Smooth muscle cell of the brain vasculature (primary cell): ENCODE measurements at places on chromosomes 5 and 9.

GRCh38 chr5:178125253-178125906 is 5.4 kb upstream of the RMND5B start:
- DNase-seq, result no peak

DNA sequence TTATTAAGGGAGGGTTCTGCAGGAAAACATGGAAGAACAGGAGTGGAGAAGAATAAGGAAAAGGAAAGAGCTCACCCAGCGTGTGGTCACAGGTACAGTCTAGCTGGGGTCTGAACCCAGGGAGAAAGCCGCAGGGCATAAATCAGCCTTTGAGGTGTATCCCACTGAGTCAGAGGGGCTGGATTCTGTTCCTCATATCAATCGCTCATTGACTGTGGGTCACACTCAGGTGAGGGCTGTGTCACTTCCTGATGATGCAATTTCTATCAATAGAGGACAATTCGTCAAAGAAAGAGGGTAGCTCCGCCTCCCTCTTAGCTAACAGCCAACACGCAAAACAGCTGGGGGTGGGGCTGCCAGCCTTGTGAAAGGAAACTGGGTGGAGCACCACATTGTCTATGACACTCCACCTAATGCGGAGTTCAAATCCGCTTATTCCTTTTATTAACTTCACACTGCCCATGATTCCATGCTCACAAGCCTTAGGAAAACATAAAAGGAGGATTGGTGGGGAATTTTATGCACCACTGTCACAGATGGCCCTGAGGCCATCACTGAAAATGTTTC is 176.2 kb downstream of the ICE1 start:
- DNase-seq, result no peak

- no peak for DNase-seq
Measured at GRCh38 chr9:107142896-107143603, 140.0 kb upstream of the RAD23B start.

DNA sequence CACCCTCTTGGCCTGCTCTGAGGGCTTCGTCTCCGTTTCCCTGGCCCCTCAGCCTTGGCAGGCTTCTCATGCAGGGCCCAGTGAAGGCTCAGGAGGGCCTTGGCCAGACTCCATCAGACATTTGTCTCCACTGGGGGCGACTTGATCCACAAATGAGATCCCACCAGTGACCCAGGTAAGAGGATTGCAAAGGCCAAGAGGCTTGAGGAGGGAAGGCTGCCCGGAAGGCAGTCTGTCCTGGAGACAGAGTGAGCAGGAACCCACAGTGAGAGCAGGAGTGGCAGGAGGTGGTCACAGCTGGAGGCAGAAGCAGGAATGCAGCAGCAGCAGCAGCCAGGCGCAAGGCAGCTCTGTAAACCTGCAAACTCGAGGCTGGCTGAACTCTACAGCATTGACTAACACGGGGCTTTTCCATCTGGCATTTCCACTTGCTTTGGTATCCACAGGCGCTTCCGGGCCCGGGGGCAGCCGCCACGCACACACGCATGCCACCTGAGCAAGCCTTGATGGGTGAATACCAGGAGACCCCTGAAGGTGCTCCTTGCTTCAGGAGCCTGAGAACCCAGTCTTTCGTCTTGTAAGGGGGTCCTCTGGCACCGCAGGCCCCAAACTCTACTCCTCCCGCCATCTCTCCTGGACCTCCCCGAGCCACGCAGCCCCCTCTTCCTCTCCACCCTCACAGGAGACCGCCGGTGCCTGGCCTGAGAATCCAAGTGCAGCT is 14.7 kb downstream of the MGAT1 start:
- DNase-seq, result no peak

DNA sequence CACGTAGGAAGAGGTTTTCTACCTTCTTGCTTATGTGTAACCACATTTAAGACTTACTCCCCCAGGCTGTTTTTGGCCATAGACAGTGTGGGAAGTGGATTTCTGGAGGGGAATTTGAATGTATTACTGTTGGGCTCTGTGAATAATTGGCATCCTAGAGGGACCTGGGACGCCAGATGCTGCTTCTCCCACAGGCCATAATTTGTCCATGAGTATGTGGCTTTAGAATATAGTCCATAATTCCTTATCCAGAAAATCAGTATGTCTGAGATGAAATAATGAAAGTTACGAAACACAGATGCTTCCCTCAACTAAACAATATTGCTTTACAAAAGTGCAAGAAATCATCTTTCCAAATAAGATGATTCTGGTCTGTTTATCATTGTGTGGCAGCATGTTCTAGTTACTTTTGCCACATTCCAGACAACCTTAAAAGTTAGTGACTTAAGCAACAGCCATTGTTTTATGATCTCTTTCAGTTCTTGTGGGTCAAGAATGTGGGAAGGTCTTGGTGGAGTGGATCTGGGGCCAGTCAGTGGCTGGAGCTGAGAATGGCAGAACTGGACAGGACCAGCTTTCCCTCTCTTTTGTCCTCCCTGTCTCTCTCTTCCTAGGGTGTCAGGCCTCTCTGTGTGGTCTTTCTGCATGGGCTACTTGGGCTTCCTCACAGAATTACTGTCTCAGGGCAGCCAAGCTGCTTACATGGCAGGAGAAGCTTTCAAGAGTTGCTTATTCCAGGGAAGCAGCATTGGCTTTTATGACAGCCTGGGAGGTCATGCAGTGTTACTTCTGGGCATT is 79.4 kb downstream of the FBXL7 start:
- DNase-seq, result no peak

- DNase-seq, result no peak
Measured at GRCh38 chr5:62041156-62041756, 264.8 kb upstream of the KIF2A start.

DNA sequence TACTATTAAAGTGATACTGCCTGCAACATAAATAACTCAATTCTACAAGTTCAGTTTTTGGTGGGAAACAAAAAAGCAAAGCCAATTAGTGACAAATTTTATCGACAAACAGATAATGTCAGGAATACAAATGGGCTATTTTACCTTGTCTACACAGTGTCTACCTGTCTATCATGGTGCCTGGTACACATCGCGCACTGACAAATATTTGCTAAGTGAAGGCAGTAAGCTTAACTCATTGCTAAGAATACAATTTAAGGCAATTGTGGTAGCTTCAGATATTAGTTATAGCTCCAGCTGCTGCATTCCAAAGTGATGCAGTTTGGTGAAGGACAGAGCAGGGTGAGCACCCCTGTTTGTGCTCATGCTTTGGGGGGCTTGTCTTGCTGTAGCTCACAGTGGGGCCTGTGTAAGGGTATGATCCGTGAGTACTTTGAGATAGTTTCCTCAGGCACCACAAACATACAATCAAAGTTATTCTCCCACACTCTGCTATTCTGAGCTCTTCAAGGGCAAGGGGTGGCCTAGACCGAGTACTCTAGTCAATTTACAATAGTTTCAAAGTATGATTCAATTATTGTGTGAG is 24.7 kb downstream of the ELL2 start:
- DNase-seq, result no peak

DNA sequence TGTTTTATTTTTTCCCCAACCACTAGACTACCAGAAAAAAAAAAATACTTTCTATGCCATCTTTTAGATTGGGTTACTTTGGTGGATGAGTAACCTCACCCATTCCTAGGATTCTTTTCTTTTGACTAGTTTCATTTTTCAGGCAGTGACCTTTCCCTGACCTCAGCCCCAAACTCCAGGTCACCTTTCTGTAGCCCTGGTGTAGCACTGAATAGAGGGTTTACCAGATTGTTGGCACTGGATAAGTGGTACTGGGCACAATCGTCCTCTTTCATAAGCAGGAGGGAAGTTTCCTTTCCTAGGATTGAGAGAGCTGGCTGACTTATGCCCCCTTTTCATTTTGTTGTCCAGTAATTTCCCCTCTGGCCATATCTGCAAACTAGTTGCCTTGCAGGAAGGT is 169.4 kb upstream of the TMEM161B start:
- DNase-seq, result no peak

GRCh38 chr9:134594078-134594941 is 47.3 kb upstream of the COL5A1 start:
- DNase-seq, result no peak

DNA sequence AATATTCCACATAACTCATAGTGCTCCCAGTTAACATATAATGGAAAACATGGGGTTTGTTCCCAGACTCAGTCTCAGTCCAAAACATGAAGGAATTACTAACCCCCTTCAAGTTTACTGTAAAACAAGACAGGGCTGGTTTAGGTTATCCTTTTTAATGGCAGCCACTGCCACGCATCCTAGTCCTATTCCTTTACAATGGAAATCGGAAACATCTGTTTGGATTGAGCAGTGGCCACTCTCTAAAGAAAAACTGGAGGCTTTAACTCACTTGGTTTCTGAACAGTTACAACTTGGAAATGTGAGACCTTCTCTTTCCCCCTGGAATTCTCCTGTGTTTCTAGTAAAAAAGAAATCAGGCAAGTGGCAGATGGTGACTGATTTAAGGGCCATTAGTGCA is 609.9 kb upstream of the ACO1 start:
- no peak for DNase-seq

- DNase-seq, result no peak
Measured at GRCh38 chr9:130461218-130461630, 16.5 kb downstream of the ASS1 start.

GRCh38 chr5:180059326-180059725 is 12.2 kb downstream of the RNF130 start:
- DNase-seq, result no peak

- DNase-seq, result no peak
Measured at GRCh38 chr9:83934569-83935275, 13.5 kb upstream of the KIF27 start.

- DNase-seq, result no peak
Measured at GRCh38 chr9:87499424-87500017, 1.9 kb downstream of the DAPK1 start.

DNA sequence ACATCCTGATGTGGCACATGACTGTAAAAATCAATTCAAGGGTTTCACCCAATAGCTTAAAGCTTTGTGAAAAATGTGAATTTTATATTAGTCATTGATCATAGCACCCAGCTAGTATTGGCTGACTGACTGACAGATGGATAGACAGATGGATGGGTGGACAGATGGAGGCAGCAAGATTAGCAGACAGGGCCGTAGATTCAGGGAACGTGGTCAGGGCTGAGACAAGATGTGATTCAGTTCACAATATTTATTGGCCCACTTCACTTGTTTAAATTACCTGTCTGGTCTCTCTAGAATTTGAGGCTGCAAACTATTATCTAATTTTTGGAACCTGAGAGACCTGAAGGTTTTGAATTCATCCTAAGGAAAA is 12.0 kb upstream of the PCSK5 start:
- no peak for DNase-seq

DNA sequence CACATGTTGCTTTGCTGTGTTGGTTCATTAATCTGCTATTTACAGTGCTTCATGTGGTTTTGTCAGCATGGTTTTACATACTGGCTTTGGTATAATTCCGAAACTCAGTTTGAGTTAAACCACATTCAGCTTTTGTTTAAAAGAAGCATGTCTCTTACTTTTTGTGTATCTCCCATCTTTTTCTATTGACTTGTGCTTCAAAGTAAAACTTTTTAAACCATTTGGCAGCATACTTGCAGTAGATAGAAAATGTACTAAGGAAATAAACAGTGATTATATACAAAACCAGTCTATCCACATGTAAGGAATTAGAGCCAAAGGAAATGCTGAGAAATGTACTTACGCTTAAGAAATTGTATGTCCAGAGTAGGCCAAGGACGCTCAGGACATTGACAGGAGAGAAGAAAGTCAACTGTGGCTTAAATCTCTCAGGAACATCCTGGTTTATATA is 286.9 kb downstream of the ARHGEF28 start:
- no peak for DNase-seq

DNA sequence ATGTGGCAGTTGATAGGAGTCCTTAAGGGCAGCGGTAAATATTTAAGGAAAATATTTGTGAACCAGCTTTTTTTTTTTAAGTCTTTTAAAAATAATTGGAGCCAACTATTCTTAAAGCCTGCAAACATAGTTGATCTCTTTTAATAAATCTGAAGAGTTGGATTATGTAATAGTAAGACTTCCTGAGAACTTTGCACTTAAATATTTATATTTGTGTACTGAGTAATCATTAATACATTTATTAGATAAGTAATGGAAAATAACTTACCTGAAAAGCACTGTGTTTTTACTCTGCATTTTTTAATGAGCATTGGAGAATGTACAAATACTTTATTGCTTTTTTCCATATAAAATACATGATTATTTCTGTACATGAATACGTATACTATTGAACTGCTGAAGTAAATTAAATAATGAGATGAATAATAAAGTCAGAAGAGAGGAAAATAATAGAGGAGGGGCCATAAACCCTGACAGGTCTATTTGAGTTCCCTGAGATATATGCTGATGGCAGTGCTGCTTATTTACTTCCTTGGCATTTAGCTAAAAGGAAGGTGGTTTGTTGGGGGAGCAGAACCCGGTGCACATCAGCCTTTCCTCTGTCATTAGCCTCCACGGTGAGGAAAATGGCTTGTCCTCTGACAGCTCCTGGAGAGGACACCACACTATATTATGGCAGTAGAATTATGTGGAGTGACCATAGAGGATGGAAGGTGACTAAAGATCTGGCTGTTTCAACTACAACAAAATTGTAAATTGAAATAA is 148.0 kb downstream of the ZSWIM6 start:
- DNase-seq, result no peak

DNA sequence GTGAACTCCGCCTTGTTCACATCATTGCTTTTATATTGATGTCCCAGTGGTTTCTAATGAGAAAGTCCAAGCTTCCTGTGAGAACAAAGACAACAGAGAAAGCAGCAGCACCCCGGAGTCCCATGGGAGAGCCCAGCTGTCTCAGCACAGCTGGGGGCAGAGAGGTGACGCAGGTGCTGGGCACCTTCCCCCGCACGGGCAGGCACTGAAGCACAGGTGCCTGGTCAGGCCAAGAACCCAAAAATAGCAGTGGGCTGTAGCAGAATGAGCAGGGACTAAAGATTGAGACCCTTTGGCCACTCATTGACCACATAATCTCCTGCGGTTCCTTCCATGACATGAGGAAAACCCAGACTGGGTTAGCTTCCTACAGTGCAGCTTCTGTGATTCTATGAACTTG is 18.8 kb downstream of the SRD5A1 start:
- no peak for DNase-seq

DNA sequence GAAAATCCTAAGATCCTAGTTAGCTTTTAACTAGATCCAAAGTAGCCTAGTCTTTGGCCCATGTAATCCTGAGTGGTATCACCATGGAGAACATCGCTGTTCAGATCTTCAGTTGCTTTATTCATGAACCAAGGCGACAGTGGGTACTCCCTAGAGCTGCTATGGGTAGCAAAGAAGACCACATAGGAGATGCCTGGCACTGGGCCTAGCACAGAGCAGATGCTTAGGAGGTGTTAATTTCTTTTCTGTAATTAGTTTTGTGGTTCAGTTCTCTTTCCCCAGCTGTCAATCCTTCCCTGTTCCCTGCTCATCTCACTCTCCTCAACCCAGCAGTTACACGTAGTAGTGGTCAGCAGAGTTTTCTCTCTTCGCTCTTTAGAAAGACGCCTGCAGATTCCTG is 9.3 kb downstream of the CAST start:
- DNase-seq, result no peak

GRCh38 chr9:68698943-68699509 is 6.0 kb upstream of the PIP5K1B start:
- DNase-seq, result no peak
